Astrocyte of the hippocampus (primary cell): ENCODE measurements at places on chromosomes 1 and 21.
A peak's percentile ranks its signal among the peaks of the same experiment; 100 is the strongest.

- DNase-seq, result peak; percentile 7
Observed at GRCh38 chr21:38721958-38722357, 83.8 kb upstream of the ETS2 start.

GRCh38 chr1:186420923-186421322, 40.0 kb downstream of the PDC start:
- DNase-seq, result no peak

DNA sequence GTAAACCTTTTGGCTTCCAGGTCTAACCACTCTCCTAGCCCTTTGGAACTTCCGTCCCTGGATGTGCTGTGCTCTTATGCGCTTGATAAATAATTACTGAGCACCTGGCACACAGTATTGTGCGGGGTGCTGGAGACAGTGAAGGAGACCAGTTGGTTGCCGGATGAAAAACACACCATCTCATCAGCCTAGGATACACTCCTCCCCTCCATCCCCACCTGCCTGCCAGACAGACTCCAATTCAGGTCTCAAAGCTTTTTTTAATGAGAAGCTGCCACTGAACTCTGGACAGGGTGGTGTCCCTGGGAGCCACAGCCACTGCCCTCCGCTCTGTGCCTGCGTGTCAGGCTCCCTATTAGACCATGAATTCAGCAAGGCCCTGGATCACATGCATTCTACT, 9.2 kb downstream of the GNB1 start:
- DNase-seq, result no peak

DNA sequence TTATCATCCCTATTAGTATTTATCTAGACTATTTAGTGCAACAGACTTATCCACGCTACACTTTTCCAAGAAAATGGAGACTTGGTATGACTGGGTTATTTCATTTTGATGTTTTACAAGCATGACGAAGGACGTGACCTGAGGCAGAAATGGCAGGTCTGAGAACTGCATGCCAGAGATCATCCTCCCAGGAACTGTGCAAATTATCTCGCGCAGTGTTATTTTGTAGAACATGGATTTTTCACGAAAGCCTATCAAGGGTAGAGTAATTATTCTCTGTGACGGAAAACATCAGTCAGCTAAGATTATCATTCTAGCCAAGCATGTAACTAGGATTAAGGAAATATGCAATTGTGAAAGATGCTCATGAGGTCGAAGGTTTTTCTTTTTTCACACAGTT, 361.5 kb upstream of the AJAP1 start:
- DNase-seq, result no peak

GRCh38 chr1:98732985-98733781, 71.7 kb downstream of the SNX7 start:
- DNase-seq, result peak; percentile 3

DNA sequence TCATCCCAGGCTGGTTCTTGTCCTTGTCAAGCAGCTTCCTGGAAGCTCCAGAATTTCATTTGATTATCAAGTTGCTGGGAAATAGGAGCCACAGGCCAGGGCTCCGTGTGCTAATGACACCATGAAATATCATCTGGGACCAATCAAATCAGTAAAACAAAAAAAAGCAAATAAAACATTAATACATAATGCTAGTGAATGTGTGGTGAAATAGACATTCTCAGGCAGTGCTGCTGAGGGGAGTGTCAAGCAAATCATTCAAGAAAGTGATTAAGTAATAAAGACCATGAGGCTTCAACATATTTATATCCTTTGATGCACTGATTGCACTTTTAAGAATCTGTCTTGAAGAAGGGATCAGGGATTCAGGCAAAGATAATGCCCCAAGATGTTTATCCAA, 213.7 kb downstream of the MATN1 start:
- DNase-seq, result no peak

GRCh38 chr1:96918406-96918805, 196.8 kb downstream of the PTBP2 start:
- peak; percentile 91 for DNase-seq

GRCh38 chr21:36747815-36748383, 49.0 kb downstream of the SIM2 start:
- peak; percentile 90 for DNase-seq

GRCh38 chr1:63690966-63691700, 82.7 kb upstream of the ROR1 start:
- DNase-seq, result no peak

GRCh38 chr1:45260244-45260643, 53.8 kb upstream of the ZSWIM5 start:
- DNase-seq, result no peak

DNA sequence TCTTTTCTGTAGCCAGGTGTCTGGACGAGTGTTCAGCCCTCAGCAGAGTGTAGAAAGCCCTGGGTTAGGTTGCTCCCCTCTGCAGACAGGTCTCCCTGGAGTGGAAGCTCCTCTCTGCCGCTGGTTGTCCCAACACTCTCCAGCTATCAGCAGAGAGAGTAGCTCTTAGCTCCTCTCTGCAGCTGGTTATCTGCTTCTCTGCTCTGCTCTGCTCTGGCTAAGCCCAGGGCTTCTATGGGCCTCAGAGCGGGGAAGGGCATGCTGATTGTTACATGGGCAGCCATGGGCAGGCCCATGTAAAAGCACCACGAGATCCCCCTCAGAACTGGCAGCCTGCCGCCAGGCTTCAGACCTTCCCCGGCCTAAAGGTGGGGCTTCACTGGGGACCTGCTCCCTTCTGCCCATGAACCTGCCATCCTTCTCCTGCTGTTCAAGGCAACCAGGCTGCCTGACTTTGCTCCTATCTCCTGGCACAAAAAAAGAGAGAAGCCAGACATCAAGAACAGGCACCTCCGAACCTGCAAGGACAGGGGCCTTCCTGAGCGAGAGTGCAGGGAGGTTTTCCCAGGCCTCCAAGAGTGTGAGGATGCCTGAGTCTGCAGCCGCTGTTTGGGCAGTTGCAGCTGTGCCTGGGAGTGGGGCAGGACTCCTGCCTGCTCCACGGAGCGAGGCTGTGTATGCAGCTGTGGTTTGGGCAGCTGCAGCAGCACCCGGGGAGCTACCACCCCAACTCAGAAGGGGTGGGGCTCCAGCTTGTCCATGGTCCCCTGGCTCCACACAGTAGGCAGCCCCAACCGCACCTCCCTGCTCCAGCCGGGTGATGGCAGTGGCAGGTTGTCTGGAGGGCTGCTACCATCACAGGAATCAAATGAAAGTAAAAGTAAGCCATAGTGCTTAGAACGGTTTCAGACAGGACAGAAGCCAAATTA, 973.7 kb downstream of the LTN1 start:
- no peak for DNase-seq

DNA sequence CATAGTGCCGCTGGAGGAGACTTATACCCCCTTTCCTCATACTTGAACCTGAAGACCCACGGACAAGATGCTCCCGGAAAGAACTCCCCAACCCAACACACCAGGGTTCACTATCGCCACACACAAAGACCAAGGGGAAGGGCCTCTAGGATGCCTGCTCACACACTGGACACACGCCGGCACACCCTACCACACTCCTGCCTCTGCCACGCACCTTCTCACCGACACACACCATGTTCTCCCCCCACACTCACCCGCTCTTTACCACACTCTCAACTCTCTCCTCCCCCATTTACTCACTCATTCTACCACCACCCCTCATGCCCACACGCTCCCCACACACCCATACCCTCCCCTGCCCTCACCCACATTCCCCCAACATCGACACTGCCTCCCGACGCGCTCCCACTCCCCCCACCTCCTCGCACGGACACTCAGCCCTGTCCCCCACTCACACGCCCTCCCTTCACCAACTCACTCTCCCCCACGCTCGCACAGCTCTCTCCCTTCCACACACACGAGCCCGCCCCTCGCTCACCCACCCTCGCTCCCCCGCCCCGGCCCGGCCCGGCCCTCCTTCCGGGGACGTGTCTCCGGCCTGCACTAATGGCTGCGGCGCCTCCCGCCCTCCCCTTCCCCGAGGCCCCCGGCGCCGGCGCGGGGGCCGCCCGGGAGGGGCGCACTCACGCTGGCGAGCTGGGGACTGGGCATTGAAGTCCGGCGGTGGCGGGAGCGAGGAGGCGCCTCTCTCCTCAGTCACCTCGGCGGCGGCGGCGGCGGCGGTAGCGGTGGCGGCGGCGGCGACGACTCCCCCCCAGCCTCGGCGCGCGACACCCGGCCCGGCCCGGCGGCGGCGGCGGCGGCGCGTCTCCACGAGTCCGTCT, 626 bp downstream of the PTP4A2 start:
- DNase-seq, result peak; percentile 87

GRCh38 chr1:18358600-18358999, 122.1 kb upstream of the KLHDC7A start:
- DNase-seq, result no peak

DNA sequence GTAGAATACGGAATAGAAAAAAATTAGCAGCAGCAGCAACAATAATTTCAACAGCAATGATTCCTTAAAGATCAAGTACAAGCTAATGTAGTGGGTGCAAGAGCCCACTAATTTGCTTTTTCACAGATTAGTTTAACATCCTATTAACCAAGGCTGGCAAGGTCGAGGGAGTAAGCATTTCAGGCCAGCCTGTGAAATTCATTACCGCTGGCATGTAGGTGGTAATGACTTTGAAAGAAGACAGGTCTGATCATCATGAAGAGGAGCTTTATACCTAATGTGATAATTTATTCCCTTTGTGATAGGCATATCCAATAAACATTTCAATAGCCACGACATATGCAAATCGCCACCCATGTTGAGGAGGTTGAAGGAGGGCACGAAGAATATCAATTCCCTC, 11.2 kb upstream of the PRDM15 start:
- DNase-seq, result no peak

DNA sequence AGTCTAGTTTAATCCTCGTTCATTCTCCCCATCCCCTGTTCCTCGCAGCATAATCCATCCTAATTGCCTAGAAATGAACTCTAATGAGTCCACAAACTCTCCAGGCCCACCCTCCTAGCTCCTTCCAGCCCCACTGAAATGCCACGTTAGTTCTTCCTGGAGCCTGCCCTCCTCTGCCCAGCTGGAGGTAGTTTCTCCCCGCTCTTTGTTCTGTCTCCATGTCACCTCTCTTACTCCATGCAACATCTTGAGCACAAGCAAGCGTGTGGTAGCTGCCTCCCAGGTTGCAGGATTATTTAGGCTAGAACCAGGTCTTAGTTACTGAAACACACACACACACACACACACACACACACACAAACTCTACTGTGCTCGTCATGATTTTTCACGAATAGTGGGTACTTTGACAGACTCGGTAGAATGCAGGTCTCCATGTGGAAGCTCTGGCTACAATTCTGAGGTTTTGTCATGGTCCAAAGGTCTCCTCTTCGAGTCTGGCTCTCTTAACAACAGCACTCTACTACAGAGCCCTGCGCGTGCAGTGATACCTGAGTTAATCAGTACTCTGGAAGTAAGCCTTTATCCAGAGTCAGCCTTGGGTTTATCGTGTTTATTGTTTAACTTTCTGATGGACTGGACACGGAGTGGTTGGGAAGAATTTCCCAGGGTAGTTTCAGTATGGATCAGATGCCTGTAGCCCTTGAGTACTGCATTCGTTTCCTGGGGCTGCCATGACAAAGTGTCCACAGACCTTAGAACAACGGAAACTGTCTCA, 27.5 kb downstream of the HUNK start:
- DNase-seq, result no peak

DNA sequence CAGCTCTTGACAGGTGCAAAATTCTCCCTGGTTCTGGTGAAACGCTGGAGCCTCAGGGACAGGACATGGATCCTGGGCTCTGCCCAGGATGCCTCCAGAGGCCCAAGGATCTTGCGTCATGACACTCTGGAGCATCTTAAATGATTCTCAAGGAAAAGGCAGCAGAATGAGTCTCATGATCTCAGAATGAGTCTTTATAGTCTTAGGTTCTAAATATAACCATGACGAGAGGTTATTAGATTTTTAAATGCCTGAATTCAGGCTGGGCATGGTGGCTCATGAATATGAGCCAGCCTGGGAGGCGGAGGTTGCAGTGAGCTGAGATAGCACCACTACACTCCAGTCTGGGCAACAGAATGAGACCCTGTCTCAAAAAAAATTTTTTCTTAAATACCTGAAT, 55.5 kb downstream of the ECE1 start:
- no peak for DNase-seq

GRCh38 chr1:150441121-150441520, 46.1 kb upstream of the TARS2 start:
- DNase-seq, result no peak

DNA sequence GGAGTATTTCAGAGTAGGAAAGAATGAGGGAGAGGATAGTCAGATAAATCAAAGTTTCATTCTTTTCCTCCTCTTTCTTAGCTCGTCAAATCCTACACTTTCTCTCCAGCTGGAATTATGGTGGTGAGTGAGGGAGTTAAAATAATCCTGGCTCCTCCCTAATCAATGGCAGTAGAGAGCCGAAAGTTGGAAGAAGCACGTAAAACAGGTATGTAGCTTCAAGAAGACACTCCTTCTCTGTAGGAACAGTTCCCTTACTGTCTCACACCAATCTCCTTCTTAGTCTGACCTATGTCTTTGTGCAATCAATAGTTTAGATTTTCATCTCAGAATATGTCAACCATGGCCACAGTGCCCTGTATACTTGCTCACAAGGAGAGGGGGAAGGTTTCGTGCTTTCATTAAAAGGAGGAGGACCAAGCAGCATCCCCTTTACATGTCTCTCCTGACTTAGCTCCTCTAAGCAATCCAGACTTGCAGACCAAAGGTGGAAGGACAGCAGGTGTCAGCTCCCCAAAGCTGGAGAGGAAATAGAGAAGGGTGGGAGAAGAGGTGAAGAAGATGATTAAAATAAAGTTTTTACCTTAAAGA, 878 bp downstream of the MINDY1 start:
- peak; percentile 18 for DNase-seq

DNA sequence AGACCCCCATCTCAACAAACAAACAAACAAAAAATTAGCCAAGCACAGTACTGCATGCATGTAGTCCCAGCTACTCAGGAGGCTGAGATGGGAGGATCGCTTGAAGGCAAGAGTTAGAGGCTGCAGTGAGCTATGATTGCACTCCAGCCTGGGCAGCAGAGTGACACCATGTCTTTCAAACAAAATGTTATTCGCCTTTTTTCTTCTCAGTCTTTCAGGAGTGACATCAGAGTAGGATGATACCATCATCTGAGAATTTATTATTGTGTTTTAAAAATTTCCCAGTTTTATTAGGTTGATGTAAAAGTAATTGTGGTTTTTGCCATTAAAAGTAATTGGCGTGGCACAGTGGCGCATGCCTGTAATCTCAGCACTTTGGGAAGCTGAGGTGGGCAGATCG, 10.8 kb downstream of the PARK7 start:
- no peak for DNase-seq

GRCh38 chr1:218946147-218946546, 227.5 kb upstream of the LYPLAL1 start:
- DNase-seq, result no peak

GRCh38 chr1:156385534-156386031, 16.6 kb downstream of the RHBG start:
- peak; percentile 71 for DNase-seq
